Stimulated activated CD4-positive, alpha-beta T cell treated with anti-CD3 and anti-CD28 coated beads, Interleukin-12 subunit alpha, Interleukin-12 subunit beta, amount 100 ng/mL, for 48 hours (primary cell): ENCODE measurements at places on chromosomes 2 and 18.

GRCh38 chr2:178006710-178007109 is 65.9 kb downstream of the PDE11A start:
- no peak for DNase-seq

- no peak for DNase-seq
Measured at GRCh38 chr18:26134107-26134506, 438 bp downstream of the PSMA8 start.

- DNase-seq = no peak
Measured at GRCh38 chr2:12463189-12463588, 253.5 kb upstream of the TRIB2 start.

GRCh38 chr2:195057001-195057400 is 600.0 kb upstream of the SLC39A10 start:
- no peak for DNase-seq

- no peak for DNase-seq
Measured at GRCh38 chr2:63059793-63060471, 9.3 kb downstream of the OTX1 start.
